Stimulated activated CD4-positive, alpha-beta T cell treated with anti-CD3 and anti-CD28 coated beads, TNF-alpha, amount 100 ng/mL, for 24 hours (primary cell): ENCODE measurements at places on chromosomes 2 and 18.

DNA sequence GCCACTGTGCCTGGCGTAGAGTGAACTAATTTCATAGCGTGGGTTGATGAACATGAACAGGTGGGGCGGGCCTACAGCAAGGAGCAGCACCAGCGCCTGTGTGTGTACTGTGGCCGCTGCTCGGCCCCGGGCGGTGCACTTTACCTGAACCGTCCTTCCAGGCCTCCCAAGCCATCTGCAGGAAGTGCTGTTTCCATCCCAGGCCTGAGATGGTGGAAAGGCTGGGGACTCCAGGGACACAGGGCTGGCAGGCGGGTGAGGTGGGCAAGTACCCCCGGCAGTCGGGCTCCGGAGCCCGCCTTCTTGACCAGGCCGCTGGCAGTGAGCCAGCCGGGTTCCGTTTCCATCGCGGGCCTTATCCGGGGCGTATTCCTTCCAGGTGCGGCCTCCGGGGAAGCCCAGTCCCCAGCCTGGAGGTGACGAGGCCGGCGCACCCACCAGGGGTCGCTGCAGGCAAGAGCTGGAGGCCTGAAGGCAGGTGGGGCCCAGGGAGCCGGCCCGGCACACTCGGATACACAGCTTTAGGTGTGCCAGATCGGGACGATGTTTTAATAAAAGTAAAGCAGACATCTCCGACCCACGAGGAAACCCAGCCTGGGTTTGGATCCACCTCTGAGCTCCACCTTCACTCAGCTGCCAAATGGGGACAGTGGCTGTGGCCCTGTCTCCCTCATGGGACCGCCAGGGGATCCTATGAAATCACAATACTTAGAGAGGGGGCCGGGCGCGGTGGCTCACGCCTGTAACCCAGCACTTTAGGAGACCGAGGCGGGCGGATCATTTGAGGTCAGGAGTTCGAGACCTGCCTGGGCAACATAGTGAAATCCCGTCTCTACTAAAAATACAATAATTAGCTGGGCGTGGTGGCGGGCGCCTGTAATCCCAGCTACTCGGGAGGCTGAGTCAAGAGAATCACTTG is 22.7 kb upstream of the PDIA6 start:
- peak; percentile 63 for DNase-seq

- DNase-seq = no peak
Measured at GRCh38 chr2:221833966-221834365, 261.9 kb upstream of the EPHA4 start.

- no peak for DNase-seq
Measured at GRCh38 chr2:207067473-207067872, 98.3 kb downstream of the KLF7 start.

DNA sequence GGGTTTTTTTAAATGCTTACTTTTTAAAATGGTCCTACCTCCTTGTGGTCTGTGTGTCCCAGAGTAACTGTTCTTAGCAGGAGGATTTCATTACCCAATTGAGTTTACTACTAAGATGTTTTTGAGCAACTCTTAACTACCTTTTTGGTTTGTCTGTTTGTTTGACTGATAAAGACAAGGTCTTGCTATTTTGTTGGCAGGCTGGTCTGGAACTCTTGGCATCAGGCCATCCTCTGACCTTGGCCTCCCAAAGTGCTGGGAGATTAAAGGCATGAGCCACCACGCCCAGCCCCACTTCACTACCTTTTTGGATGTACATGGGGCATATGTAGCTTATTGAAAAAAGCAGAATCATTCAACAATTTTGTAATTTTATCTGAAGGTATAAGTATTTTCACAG is 14.9 kb downstream of the MRPS9 start:
- no peak for DNase-seq

DNA sequence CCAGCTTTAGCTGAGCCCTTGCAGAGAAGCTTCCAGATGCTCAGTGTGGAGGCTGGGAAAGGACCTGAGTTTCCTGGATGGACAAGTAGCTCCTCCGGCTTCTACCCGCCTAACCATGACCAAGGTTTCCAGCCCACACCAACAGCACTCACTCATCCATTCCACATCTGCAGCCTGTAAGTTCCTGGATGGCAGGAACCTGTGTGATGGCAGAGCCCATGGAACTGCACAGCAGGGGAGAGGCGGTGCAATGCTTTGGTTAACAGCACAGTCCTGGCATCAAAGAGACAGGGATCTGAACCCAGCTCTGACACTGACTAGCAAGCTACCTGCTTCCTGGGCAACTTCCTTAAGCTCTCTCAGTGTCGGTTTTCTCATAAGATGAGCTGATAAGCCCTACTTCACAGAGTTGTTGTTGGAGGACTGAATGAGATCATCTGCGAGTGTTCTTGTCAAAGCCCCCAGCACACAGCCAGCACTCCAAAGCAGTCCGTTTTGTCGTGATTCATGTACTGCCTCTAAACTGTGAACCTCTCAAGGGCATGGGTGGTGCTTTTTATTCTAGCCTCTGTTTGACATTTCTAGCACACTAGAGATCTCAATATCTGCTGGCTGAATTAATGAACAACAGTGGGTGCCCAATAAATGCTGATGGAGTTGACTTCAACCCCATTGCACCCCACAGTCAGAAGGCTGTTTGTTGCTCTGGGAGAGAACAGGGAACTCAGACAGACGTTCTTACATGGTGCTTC is 41.6 kb upstream of the OTOF start:
- DNase-seq = no peak

DNA sequence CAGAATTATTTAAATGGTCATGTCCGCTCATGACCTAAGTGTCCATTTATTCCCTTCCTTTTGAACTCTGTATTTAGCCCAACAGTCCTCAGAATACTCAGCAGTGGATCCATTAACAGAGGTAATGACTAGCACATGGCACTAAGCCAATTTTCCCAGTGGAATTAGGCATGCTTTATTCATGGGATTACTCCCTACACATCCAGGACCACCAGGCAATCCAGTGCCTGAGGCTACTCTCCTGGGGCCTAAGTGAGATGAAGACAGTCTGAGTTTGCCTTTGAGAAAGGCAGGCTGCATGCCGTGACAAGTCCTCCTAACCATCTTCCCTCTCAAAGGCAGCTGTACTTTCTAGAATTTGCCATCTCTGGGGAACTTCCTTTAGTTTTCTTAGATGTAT is 128.6 kb downstream of the SPOPL start:
- no peak for DNase-seq

GRCh38 chr2:162116352-162116751 is 35.7 kb downstream of the GCG start:
- DNase-seq = no peak

DNA sequence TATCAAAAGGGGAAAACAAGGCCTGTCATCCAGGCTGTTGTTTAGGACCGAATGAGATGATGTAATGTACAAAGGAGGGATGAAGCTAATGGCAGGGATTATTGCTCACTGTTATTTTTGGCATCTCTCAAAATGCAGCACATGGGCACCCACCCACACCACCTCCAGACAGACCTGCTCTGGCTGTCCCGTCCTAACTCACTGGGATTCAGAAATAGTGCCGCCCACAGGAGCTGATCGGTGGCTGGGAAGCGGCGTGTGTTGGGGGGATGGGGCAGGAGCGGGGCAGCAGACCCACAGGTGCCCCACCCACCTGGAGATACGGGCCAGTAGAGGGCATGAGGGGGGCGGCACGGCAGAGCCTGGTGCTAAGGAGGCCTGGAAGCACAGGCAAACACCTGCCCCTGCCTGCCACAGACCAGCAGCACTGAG is 52.2 kb downstream of the CRACDL start:
- no peak for DNase-seq

DNA sequence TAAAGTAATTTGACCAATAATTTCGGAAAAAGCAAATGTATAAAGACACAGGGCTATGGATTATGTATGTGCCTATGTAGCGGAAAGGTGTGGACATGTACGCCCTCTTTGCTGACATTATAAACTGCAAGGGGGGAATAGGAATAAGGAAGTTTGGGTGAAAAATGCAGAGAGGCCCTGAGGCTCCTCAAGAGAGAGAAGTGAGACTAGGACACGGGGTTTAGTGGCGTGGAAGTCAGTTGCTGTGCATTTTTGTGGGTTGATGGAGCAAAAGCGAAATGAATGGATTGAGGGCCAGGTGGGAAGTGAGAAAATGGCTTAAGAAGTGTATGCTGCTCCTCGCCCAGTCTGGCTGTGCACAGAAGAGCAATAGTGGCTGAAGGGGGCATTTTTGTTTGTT is 96.2 kb upstream of the B3GNT7 start:
- no peak for DNase-seq

DNA sequence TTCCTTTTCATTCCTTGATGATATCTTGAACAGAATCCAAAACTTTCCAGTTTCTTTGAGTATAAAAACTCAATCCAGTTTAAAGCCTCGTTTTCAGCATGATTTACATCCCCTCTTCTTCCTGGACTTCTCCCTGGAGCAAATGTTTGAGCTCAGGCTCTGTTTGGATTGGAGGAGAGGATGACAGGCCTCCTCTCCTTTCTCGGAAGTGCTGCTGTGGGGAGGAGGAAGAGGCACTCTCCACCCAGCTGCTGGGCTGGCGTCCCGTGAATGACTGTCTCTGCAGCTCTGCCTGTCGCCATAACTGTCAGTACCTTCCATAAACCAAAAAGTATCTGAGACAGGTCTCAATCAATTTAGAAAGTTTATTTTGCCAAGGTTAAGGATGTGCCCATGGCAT is 238.2 kb upstream of the AGAP1 start:
- no peak for DNase-seq

DNA sequence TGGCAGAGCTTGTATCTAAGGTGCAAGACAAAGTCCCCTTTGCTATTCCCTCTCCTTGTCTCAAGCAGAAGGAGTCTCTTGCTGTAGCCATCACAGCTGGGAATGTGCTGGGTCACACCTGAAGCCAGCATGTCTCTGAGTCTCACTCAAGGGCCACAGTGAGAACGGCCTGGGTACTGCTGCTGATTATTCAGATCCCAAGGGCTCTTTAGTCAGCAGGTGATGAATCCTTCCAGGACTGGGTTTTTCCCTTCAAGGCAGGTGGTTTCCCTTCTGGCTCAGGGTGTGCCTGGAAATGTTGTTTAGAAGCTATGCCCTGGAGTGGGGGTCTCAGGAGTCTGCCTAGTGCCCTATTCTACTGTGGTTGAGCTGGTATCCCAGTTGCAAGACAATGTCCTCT is 356.3 kb downstream of the PARD3B start:
- DNase-seq = no peak

DNA sequence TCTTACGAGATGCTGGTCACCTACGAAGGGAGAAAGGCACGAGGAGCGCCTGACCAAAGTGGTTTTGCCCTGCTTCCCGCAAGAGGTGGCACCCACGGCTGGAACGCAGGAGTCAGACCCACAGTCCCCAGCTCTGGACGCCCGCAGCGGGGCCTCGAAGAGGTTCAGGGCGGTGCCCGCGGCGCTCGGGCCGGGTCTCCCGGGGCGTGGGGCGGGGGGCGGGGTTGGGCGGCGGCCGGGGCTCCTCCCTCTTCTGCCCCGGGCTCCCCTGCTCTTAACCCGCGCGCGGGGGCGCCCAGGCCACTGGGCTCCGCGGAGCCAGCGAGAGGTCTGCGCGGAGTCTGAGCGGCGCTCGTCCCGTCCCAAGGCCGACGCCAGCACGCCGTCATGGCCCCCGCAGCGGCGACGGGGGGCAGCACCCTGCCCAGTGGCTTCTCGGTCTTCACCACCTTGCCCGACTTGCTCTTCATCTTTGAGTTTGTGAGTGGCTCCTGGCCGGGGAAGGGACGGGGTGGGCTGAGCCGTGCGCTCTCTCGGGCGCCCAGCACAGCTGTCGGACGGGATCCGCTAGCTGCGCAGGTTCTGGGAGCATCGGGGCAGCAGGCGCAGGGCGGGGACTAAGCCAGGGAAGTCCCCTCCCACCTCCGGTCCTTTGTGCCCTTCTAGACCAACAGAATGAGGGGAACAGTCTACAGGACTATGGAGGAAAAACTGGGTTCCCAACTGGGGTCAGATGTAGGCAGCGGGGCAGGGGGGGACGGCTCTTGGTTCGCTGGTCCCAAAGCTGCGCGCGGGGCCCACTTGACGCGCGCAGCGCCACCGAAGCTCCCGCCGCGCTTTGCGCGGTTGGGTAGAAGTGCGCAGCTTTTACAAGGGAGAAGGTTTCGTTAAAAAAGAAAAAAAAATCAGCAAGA is at the start of gene MAL:
Gene MAL (plus strand): TSS at position 303 of the 914 bp plus-strand sequence. CDS start 85 bp downstream, at position 388.
- DNase-seq = no peak

DNA sequence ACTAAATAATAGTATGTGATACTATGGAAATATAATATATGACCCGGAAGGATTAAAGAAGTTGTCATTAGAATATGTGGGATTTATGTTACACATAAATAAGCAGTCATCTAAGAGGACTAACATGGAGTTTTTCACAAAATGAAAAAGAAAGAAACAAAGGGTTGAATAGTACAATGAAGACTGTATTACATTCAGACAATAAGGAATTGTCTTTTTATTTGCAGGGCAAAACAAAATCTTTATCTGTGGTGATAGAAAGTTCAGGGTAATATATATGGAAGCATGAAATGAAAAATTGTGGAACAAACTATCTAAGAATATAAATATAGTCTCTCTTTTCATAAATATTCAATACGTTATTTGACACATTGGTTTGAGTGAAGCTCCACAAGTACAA is 5.8 kb downstream of the ERMN start:
- DNase-seq = no peak

DNA sequence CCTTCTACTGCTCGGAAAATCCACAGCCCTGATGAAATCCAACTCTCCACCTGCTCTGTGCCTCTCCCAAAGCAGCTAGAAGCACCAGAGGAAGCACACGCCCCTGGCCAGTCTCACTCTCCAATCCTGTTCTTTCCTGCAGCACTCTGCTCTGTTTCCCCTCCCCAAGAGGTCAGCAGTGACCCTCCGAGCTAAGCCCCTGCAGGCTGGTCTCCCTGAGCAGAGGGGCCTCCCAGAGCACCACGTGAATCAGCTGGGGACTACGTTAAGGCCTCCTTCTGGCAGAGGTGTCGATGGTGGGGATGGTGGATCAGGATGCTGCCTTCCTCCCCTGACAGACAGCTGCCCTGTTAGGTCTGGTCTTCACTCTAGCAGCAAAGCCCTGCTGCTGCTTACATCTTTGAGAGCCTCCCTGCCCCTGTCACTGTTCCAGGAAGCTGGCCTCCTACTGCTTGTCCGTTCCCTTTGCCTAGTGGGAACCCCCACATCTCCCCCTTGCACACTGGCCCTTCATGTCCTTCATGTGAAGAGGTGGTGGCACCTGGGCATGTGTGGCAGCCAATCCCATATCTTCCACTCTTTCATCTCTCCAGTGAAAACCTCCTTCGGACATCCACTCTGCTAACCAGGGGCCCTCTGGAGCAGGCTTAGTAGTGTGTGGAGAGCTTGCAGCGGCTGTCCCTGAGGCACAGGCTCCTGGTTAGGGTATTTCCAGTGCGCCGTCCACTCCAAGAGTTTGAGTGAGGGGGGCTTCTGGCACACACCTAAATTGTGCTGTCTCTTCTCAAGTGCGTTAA is 307.5 kb upstream of the HS6ST1 start:
- no peak for DNase-seq

DNA sequence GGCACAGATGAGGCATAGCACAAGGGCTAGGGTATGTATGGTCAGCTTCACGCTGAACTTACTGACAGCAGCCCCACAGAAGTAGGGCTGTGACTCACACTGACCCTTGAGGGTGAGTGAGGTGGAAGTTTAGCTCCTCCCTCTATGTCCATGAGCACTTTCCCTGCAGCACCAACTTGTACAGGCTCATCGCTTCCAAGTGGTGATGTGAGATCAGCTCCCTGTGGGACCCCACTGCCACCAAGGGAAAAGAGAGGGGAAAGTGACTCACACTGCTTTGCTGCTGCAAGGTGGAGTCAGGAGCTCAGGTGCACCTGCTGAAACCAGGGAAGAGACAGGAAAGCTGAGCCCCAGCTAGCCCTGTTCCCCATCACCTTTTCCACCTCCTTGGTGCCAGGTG is 91.5 kb downstream of the TEX51 start:
- DNase-seq = no peak

GRCh38 chr18:61274416-61274960 is 58.7 kb upstream of the CDH20 start:
- DNase-seq = no peak
